ENCODE measurements at places on chromosomes 11 and 22. TPM values are rescaled to one million over a fixed set of nuclear protein-coding genes. Genes with fewer than 3 reads are reported as not detected.

DNA sequence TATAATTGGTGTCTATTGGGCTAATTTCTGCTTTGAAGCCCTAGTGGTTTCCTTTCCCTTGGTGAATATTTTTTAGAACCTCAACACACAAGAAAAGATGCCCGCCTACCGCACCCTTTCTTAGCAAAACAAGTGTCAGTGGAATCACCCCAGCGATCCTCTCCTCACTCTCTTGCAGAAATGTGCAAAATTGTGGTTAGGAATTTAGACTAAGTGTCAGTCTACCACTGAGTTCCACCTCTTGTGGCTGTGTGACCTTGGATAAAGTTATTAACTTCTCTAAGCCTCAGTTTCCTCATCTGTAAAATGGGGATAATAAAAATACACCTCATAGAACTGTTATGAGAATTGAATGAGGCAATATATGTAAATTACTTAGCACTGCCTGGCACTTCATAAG, 5.3 kb upstream of the JAML start:
- DNase-seq, result no peak

GRCh38 chr22:44244265-44244822, 63.6 kb downstream of the PARVG start:
- no peak for DNase-seq

The MYBPC3 gene
- 0.08 TPM for polyA plus RNA-seq

The SLC17A6 gene
- not detected for polyA plus RNA-seq

GRCh38 chr11:20912922-20913512, 243.6 kb downstream of the NELL1 start:
- no peak for DNase-seq

GRCh38 chr22:32836280-32837123, 35.0 kb downstream of the TIMP3 start:
- no peak for DNase-seq

The SERPING1 gene
- polyA plus RNA-seq, result 170 TPM

The P4HA3 gene
- 1.2 TPM for polyA plus RNA-seq

The ZDHHC8 gene
- polyA plus RNA-seq, result 67.6 TPM

The OR51B5 gene
- 0.92 TPM for polyA plus RNA-seq

The SUSD2 gene
- 12.4 TPM for polyA plus RNA-seq

- DNase-seq, result no peak
Measured at GRCh38 chr11:69318093-69318420, 24.1 kb downstream of the MYEOV start.

DNA sequence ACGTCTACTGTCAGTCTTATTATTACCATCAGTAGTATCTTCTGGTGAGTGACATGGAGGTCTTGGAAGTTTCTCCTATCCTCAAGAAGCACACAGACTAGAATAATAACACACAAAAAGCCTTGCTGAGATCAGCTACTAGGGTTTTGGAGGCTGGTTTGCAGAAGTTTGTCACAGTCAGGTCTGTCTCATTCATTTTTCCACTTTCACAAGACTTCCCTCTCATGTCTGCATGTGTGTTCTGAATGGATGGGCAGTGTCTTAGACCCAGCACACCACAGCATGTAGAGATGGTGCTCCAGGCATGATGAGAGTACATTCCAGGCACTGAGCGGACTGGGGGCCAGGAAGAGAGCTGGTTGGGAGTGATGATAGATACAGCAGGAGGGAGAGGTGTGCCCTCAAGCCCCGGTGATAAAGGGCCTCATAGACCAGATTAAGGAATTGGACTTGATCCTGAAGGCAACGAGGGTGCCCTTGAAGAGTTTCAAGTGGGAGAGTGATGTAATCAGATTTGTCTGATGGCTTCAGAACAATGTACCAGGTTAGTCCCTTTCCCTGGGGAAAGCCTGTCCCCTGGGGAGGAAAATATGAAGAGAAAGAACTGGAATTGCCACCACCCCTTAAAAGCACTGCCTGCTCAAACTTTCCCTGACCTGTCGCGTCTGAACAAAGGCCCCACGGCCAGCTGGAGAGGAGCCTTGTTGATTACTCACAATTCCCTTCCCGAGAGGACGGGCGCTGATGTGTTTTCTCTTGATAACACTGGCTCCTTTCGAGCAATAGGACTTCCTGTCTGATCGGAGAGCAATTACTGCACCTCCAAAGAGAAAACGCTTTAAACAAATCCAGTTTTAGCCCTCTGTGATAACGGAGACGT, 45.1 kb upstream of the LMO2 start:
- no peak for DNase-seq

GRCh38 chr11:121347813-121348212, 55.2 kb downstream of the SC5D start:
- DNase-seq, result no peak

The MIAT gene
- 0.64 TPM for polyA plus RNA-seq

DNA sequence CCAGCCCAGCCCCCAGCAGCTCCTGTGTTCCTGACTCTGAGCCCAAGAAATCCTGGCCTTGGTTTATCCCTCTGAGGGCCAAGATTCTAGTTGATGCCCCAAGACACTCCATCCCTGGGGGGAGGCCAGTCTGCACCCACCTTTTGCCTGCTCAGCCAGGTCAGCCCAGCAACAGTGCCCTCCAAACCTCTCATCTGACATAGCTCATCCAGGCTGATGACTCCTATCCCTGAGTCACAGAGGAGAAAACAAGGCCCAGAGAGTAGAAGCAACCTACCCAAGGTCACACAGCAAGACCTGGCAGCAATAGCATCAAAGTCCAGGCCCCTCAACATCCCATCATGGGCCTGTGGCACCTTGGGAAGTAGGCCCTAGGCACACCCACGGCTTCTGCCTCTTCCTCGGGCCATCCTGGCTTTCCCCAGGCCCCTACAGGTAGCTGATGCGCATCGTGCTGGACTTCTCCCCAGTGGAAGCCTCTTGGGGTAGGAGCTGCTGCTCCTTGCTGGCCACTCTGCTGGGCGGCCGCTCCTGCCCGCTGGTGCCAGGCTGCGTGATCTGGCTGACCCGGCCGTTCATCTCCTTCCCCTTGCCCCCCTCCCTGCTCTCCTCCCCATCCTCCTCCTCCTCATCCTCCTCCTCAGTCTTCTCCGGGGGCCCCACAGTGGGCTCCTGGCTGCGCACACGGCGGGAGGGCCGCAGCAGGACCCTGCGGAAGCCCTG, 6.0 kb downstream of the SSTR3 start:
- no peak for DNase-seq

The PLEKHB1 gene
- 17.0 TPM for polyA plus RNA-seq

GRCh38 chr11:43819926-43820325, 60.7 kb upstream of the ALKBH3 start:
- no peak for DNase-seq

The SCUBE1 gene
- polyA plus RNA-seq, result 9.2 TPM

GRCh38 chr11:71462726-71463125, 9.7 kb downstream of the NADSYN1 start:
- no peak for DNase-seq

DNA sequence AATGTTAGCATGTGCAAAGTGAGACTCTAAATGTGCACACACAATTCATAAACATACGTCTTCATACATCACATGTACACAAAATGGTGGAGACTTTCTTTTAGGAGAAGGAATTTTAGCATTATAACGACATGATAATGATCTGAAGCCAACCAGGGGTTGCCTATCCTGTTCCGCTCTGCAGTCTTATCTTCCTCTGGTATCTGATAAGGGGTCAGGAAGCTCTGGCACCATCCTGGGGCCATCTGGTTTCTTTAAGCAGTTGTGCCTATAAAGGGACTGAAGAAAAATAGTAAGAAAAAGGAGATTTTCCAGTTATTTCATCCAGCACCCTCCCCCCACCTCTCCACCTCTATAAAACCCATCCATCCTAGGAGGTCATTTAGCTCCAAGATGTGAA, 5.8 kb upstream of the NUP50 start:
- DNase-seq, result no peak

DNA sequence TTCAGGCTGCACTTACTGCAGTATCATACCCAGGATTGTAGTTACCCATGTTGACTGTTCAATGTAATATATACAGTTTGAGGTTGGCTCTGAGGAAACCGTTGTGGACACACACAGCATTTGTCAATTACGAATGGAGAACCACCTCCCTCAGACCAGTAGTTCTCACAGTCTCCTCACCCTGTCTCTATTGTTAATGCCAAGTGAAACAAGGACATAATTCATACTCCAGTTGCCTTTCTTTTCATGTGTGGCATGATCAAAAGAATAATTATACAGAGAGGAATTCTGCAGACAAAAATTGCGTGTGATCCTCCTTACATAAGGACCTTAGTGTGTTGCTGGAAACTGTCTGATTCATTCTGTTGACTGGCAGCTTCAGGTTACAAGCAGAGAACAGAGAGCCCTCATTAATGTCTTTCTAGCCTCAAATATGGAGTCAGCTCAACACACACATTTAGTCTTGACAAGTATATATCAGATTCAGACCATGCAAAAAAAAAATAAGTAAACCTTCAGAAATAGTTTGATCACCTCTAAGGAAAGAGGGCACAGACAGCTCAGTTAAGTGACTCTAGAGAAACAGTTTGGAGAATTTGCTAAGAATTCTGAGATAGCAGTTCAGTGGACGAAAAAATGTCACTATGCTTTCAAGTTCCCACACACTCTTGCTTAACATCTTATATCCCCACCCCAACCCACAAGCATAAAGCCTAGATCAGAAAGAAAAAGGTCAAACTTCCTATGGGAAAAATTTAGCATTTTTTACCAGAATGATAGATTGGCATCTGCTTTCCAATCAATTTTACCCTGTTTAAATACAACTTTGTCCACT, 96.1 kb downstream of the MAML2 start:
- DNase-seq, result no peak

The ADM2 gene
- 3.8 TPM for polyA plus RNA-seq

The SCN2B gene
- polyA plus RNA-seq, result 4.3 TPM

DNA sequence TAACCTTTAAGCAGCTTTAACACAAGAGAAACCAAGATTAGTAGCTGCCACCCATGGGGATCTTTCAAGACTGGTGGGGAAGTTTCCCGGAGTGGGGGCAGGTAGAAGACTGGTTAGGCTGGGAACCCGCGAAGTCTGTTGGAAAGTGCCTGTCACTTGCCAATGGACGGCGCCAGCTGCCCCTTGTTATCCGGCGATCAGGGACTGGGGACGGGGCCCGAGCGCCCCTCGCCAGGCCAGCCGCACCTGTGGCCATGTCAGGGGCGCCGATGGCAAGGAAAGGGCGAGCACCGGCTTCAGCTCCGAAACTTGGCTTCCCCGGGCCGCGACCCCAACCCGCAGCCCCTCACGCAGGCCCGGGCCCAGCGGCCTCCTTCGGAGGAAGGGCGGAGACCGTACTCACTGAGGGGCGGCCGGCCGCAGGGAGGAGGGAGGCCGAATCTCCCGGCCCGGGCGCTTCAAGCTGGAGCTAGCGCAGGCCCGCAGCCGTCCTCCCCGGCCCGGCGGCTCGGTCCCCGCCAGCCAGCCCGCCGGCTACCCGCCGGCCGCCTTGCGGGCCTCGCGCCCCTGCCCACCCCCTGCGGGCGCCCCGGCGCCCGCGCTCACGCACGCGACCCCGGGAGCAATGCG, 539 bp downstream of the EIF4ENIF1 start:
- no peak for DNase-seq

DNA sequence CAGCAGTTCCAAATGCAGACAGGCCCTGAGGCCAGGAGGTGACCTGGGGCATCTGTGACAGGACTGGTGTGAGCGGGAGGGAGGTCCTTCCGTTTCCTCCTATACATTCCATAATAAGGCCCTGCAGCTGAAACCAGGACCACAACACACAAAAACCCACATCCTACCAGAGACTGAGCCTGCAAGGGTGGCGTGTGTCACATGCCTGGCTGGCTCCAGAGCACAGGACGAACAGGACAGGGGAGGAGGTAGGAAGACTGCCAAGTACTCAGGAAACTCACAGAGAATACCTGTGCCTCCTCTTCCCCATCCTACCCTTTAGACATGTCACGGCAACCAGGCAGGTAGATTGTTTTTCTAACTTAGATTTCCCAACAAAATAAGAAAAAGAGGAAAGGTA, 103.9 kb downstream of the ARL14EP start:
- no peak for DNase-seq

GRCh38 chr11:68297812-68298658, 14.4 kb upstream of the LRP5 start:
- peak; percentile 29 for DNase-seq

GRCh38 chr22:26981541-26981940, 324.2 kb downstream of the MIAT start:
- DNase-seq, result no peak

DNA sequence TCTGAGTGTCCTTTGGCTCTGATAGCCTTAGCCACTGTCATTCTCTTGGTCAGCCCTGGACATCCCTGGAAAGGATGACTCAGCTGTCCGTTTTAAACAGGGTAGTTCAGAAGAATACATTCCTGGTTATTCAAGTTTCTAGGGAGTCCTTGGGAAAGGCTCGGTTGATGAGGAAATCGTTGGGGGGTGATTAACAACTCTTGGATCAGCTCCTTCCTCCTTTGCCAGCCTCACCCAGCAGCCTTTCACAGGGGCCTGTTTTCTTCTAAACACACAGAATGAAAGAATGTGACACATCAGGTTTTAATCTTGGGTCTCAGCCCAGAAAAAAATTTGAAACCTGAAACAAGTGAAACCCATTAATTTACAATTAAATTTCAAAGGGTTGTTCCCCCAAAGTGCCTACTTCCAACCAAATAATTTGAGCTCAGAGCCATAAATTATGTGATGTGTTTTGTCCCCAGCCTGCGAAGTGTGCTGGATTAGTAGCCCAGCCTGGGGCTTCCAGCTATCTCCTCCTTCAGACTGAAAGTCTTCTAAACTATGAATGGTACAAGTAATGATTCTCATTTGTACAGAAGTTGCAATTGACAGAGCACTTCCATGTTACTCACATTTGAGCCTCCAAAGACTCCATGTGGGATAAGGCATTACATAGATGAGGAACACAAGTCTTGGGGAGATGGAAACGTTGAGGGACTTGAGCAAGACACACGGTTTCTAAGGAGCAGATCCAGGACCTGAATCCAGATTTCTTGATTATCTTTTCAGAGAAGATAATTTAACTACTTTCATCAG, 19.3 kb upstream of the MRGPRX2 start:
- DNase-seq, result no peak

The C11orf52 gene
- polyA plus RNA-seq, result 12.2 TPM

DNA sequence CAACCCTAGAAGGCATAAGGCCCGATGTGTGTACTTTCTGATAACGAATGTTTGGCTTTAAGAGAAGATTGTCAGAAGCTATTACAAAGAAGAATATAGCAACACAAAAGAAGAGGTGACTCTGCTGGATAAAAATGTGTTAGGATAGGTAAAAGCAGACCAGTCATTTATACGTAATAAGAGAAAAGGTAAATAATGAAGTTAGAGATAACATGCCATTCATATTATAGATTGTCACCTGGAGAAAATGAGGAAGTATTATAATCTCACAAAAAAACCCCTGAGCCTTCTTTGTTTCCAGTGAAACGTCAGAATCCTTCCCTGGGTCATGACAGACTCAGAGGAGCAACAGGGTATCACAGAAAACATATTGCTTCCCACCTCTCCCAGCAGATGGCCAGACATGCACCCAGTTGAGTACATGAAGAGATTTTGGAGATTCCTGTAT, 36.1 kb downstream of the PPFIA1 start:
- no peak for DNase-seq

GRCh38 chr11:76742902-76743301, 40.3 kb upstream of the TSKU start:
- DNase-seq, result no peak

DNA sequence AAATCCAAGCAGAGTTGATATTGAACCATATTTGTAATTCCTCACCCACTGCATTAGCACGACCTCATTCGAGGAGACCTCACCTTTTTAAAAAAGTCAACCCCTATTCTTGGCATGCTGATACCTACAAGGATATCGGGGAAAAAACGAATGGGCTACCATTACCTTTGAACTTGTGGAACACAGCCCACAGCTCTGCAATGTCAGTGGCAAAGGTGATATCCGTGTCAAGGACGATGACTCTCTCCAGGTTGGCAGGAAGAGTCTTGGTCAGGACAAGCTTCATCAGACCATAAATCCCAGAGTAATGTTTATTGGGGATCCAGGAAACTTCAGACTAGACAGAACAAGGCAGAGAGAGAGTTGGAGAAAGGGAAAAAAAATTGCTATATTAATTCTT, 355.6 kb downstream of the LARGE1 start:
- DNase-seq, result no peak

Measured in left renal cortex interstitium (tissue), 4 donors.